Stimulated activated CD4-positive, alpha-beta T cell treated with anti-CD3 and anti-CD28 coated beads, TNF-alpha, amount 100 ng/mL, for 1 hour (primary cell): ENCODE measurements at places on chromosomes 12 and 14.

- DNase-seq = no peak
Observed at GRCh38 chr12:61536525-61536924, 723.7 kb upstream of the USP15 start.

GRCh38 chr12:62113366-62114011 lies 146.7 kb upstream of the USP15 start:
- no peak for DNase-seq

DNA sequence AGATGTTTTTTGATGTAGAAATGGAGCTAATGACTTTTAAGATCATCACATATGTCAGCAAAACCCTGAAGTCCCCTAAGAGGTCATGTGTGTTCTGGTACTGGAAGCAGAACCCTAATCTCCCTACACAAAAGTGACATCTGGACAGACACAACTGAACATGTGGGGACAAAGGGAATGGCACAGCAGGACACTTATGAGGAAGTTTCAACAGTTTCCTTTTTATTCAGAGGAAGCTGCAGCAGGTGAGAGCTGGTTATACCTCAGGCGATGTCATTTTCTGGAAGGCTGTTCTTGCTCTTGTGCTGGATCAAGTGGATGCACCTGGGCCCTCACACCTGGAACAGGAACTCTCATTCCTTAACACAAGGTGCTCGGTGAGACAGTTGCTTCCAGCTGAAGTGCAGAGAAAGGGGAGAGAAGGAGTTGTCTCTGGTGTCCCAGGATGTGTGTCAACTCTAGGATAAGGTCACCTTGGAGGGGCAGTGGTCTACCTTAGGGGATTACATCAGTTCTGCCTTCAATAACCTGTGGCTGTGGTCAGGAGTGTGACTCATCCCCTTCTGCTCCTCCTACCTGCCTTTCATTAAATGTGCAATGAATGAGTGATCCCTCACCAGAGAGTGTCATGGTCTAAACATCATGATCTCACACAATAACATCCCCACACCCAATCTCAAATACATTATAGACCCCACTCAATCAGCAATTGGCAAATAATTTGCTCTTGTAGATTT lies 463.4 kb downstream of the TMEM121 start:
- DNase-seq = no peak

GRCh38 chr14:91748049-91748448 lies 16.2 kb upstream of the CATSPERB start:
- DNase-seq = no peak

DNA sequence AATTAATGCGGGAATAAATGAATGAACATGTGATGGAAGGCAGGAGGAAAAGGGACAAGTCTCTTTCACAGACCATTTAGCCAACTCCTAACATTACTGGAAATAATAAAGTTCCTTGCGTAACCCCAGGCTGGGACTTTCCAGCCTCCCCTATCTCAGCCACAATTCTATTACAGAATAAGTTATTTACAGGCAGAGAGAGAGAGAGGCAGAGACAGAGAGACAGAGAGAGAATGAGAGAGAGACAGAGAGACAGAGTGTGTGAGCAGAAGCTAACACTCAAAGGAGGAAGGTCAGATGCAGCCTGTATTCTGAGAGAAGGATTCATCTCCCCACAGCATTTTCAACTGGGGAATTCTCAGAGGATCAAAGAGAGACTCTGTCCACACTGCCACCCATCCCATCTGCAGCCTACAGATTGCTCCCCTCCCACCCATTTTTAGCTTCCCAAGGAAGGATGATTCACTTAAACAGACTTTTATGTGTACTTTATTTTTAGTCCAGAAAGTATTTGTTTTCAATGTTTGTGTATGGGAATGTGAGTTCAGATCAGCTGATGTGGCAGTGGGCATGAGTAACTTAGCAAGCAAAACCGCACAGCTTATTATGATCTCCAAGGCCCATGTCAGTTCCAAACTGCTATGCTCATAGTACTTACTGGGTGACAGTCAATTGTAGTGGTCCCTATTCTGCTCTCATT lies 165.7 kb downstream of the CAND1 start:
- DNase-seq = no peak

DNA sequence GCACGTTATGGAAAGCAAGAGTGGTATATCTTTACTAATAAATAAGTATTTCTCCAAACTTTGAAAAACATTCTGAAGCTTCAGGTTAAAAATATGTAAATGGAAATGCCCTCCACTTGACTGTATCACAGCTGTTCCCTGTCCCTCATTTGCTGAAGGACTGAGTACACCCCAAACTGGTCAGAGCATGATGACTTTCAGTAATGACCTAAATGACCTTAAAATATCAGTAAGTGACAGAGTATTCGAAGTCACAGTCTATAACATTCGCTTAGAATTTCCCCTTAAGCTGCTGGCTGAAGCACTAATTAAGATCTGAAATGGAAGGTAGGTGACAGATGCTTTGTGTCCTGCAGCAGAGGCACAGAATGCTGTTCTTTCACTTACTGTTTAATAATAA lies 191.5 kb downstream of the RGS6 start:
- no peak for DNase-seq

GRCh38 chr12:117010693-117011451 lies 88.3 kb downstream of the TESC start:
- DNase-seq = no peak

DNA sequence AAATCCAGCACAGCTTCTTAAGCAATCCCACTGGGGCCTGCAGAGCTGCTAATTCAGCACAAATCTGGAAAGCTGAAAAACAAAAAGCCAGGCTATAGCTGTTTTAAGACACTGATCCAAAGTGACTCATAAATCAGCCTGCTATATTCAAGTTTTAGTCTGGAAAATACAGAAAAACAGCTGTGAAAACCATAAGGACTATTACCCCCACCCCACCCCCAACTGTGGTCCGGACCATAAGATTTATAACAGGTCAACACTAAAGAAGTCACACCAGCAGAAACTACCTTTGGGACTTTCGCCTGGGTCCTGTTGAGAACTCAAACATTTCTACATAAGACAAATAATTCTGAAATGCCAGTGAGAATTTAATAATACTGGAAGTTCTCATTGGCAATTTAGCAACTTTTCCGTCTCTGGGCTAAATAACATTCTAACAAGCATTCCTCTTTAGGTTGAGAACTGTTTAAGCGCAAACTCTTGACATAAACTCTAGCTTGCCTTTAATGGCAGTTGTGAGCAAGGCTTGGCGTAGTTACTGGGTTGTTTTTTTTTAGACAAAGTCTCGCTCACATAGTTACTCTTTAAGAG lies 3.3 kb downstream of the LRIG3 start:
- DNase-seq = no peak

DNA sequence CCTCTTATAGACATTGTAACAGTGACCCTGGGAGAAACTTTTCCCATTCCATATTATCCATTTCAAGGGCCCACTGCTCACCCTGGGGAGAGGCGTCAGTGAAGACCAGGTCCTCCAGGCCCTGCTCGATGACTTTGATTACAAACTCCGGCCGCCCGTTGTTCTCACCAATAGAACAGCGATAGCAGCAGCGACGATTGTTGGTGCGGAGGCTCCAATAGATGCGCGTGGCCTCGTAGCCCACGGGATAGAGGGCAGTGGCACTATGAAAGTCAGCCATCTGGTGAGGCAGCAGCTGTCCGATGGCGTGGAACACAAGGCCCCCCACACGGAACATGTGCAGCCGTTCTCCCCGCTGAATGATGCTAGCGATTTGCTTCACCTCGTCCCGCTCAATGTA lies 7.5 kb upstream of the PRKAG1 start:
- DNase-seq = no peak
